ENCODE measurements at places on chromosomes 1 and 21. TPM values are rescaled to one million over a fixed set of nuclear protein-coding genes. Genes with fewer than 3 reads are reported as not detected.

Gene PTPN7
- total RNA-seq = not detected

Gene HECTD3
- 29.3 TPM for total RNA-seq

Gene CRNN
- not detected for total RNA-seq

Gene ARTN
- 0.89 TPM for total RNA-seq

Gene CLDN8
- not detected for total RNA-seq

Gene PLA2G2F
- total RNA-seq = not detected

Gene HDGF
- total RNA-seq = 304 TPM

Gene KCNE1
- total RNA-seq = 0.68 TPM

Gene DIO1
- not detected for total RNA-seq

Gene C1QB
- total RNA-seq = not detected

Gene NR5A2
- not detected for total RNA-seq

Gene EPHB2
- total RNA-seq = 60.3 TPM

Gene SAMD13
- 2.3 TPM for total RNA-seq

Gene DLGAP3
- total RNA-seq = 5.0 TPM

Gene CLCA1
- total RNA-seq = not detected

Gene PLD5
- 0.84 TPM for total RNA-seq

Gene MYBPH
- total RNA-seq = not detected

Gene LEFTY2
- total RNA-seq = not detected

Gene RNU1-2
- total RNA-seq = 2,478 TPM

Gene C1QA
- not detected for total RNA-seq

Gene ERICH3
- total RNA-seq = not detected

Gene FLG2
- total RNA-seq = not detected

Gene CLDN19
- 0.19 TPM for total RNA-seq

Gene FCRL4
- total RNA-seq = not detected

Gene CFHR4
- not detected for total RNA-seq

Gene BATF3
- not detected for total RNA-seq

Gene PRR9
- not detected for total RNA-seq

Gene ANKRD34A
- 1.2 TPM for total RNA-seq

Gene TMEM82
- total RNA-seq = not detected

Gene ADAM30
- not detected for total RNA-seq

Gene ZMYM1
- 29.3 TPM for total RNA-seq

Gene KCNN3
- 0.84 TPM for total RNA-seq

Gene CDKN2C
- total RNA-seq = 3.5 TPM

Gene C1QC
- not detected for total RNA-seq

Gene CHRM3
- 2.7 TPM for total RNA-seq

Gene RAB7B
- total RNA-seq = 4.4 TPM

Gene TNFRSF8
- total RNA-seq = not detected

Gene CR1L
- not detected for total RNA-seq

Gene IL12RB2
- 0.36 TPM for total RNA-seq

Gene SLC44A5
- 9.7 TPM for total RNA-seq

Gene HTR6
- not detected for total RNA-seq

Gene SYCP1
- not detected for total RNA-seq

Gene WLS
- total RNA-seq = 147 TPM

Gene TSEN15
- 50.5 TPM for total RNA-seq

Gene AVPR1B
- total RNA-seq = not detected

Gene ICOSLG
- 0.07 TPM for total RNA-seq

Gene HIVEP3
- 1.2 TPM for total RNA-seq

Gene KRTAP12-2
- not detected for total RNA-seq
